ENCODE measurements at places on chromosomes 2 and 18.
A peak's percentile ranks its signal among the peaks of the same experiment; 100 is the strongest.

DNA sequence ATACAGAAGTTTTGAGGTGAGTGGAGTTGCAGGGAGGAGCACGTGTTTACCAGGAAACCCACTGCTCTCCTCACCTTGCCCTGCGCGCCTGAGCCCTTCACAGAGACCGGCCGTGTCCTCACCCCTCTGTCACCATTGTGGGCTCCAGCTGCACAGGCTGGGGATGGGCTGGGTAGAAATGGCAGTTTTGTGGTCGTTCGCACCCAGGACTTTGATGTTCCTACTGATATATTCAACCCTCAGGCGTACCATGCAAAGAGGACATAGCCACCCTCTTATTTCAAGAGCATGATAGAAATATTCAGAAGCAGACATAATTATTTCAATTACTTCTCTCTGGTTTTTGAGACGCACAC is 78.2 kb downstream of the GBX2 start:
- no peaks in the 10 kb centered on the region for H3K36me3 ChIP-seq
- DNase-seq: no peak
- no peak overlapping the region for H3K4me3 ChIP-seq
- H3K27ac ChIP-seq: no peak overlapping the region

- no peak overlapping the region for H3K27ac ChIP-seq
- no peaks in the 10 kb centered on the region for H3K4me1 ChIP-seq
- DNase-seq: no peak
- peaks cover 13% of the 10 kb centered on the region for H3K27me3 ChIP-seq
These were observed 2.3 kb upstream of the VSNL1 start for GRCh38 chr2:17538022-17538843.

DNA sequence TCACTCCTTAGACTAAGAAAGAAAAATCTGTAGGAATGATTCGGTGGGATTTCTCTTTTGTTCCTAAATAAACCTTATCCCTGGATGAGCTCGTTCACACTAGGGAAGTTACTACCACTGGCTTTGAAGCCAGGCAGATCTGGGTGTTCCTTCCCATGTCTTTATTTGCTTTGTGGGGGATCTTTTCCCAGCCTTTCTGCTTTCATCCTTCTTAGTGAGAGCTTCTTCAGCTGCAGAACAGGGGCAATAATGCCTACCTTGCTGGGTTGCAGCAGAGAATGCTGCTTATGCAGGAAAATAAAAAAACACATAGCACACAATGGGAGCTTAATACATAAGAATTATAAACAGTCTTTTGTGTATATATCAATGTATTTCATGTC is 292.1 kb downstream of the SOX11 start:
- no peaks in the 10 kb centered on the region for H3K27me3 ChIP-seq
- no peaks in the 10 kb centered on the region for H3K4me1 ChIP-seq
- no peak overlapping the region for H3K4me3 ChIP-seq
- no peak for DNase-seq
- H3K27ac ChIP-seq: no peak overlapping the region

GRCh38 chr2:66962716-66963115 is 434.4 kb upstream of the ETAA1 start:
- H3K36me3 ChIP-seq: no peaks in the 10 kb centered on the region
- H3K4me1 ChIP-seq: no peaks in the 10 kb centered on the region
- no peak for DNase-seq

- DNase-seq: peak; percentile 87
- H3K4me3 ChIP-seq: peak overlapping the region; percentile 85
- peak overlapping the region; percentile 86 for H3K27ac ChIP-seq
- H3K36me3 ChIP-seq: no peaks in the 10 kb centered on the region
- peaks cover 50% of the 10 kb centered on the region for H3K4me1 ChIP-seq
- no peaks in the 10 kb centered on the region for H3K27me3 ChIP-seq
These were observed 1.1 kb downstream of the EPC2 start for GRCh38 chr2:148645539-148646230.

- H3K4me3 ChIP-seq: no peak overlapping the region
- no peaks in the 10 kb centered on the region for H3K36me3 ChIP-seq
- H3K4me1 ChIP-seq: no peaks in the 10 kb centered on the region
- no peak overlapping the region for H3K27ac ChIP-seq
These were observed 2.5 kb downstream of the ASXL3 start for GRCh38 chr18:33580546-33580945.

- H3K27ac ChIP-seq: no peak overlapping the region
- no peaks in the 10 kb centered on the region for H3K36me3 ChIP-seq
These were observed 124.6 kb downstream of the TMEFF2 start for GRCh38 chr2:192070099-192070498.

DNA sequence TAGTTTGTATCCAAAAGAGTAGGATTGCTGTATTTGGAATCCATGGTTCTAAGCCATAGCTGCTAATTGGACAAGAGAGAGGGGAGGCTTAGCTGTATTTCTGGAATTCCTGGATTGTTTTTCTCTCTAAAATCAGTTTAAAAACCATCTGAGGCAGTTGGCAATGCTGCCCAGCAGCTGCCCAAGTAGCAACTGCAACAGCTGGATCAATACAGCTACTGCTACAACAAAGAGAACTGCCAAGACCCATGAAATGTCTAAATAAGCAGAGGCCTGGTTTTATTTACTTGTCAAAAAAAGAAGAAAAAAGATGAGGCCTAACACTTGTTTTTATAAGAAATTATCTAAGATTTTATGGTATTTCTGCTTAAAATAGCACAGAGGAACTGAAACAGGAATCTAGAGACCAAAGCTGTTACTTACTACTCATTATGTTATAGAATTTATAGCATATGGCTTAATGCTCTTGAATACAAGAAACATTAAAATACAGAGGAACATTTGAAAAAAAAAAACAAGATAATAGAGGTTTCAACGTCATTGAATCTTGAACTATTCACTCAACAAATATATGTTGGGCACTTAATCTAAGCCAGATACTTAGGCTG is 39.1 kb downstream of the TMEFF2 start:
- H3K4me3 ChIP-seq: no peak overlapping the region
- H3K36me3 ChIP-seq: no peaks in the 10 kb centered on the region
- H3K27ac ChIP-seq: no peak overlapping the region

- no peak for DNase-seq
- no peak overlapping the region for H3K4me3 ChIP-seq
- peaks cover 54% of the 10 kb centered on the region for H3K36me3 ChIP-seq
- H3K4me1 ChIP-seq: peaks cover 6% of the 10 kb centered on the region
- no peak overlapping the region for H3K27ac ChIP-seq
These were observed 97.0 kb downstream of the XRCC5 start for GRCh38 chr2:216206041-216206703.

GRCh38 chr18:57767259-57768050 is 35.7 kb downstream of the ATP8B1 start:
- H3K27me3 ChIP-seq: no peaks in the 10 kb centered on the region
- H3K4me1 ChIP-seq: no peaks in the 10 kb centered on the region
- no peak for DNase-seq
- no peak overlapping the region for H3K27ac ChIP-seq
- H3K36me3 ChIP-seq: no peaks in the 10 kb centered on the region

- H3K36me3 ChIP-seq: no peaks in the 10 kb centered on the region
- no peak overlapping the region for H3K27ac ChIP-seq
- DNase-seq: no peak
These were observed 56.4 kb upstream of the ODC1 start for GRCh38 chr2:10504370-10504993.

DNA sequence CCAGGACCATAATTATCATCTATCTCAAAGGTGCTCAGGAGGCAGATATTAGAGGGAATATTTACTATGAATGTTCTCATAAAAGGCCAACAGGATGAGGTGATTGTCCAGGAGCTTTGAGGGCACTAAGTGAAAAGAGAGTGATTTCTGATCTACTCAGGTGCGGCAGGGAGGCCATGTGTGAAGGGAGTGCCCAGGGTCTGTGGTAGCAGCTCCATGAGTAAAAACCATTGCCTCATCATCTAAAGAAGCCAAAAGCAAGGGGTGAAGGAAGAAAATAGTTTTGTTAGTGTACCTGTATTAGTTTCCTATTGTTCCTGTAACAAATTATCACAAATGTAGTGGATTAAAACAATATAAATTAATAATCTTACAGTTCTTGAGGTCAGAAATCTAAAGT is 22.5 kb downstream of the RND3 start:
- H3K4me3 ChIP-seq: no peak overlapping the region
- no peaks in the 10 kb centered on the region for H3K27me3 ChIP-seq
- no peak for DNase-seq
- H3K36me3 ChIP-seq: no peaks in the 10 kb centered on the region
- no peaks in the 10 kb centered on the region for H3K4me1 ChIP-seq

DNA sequence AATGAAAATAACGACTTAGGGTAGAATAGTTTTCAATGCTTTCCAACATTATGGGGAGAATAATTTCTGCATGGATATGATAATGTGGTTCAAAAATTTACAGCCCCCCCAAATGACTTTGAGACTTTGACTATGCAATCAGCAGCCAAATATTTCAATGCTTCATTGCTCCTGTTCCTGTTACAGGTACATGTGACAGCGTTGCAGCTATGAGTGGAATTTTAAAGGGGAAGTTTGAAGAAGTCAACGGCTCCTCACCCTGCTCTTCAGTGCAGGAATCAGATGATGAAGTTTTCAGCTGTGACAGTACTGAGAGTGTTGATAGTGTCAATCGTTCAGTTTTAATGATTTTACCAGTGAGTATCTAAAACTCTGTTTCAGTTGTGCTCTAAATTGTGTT is 25.1 kb downstream of the CSRNP3 start:
- no peaks in the 10 kb centered on the region for H3K4me1 ChIP-seq
- no peaks in the 10 kb centered on the region for H3K36me3 ChIP-seq
- no peak for DNase-seq
- no peaks in the 10 kb centered on the region for H3K27me3 ChIP-seq
- no peak overlapping the region for H3K4me3 ChIP-seq

- H3K27ac ChIP-seq: no peak overlapping the region
- H3K4me3 ChIP-seq: no peak overlapping the region
- no peaks in the 10 kb centered on the region for H3K4me1 ChIP-seq
- H3K27me3 ChIP-seq: no peaks in the 10 kb centered on the region
- no peaks in the 10 kb centered on the region for H3K36me3 ChIP-seq
These were observed 72.5 kb downstream of the RBM43 start for GRCh38 chr2:151189125-151189524.

GRCh38 chr2:37711831-37712230 is 40.4 kb upstream of the CDC42EP3 start:
- H3K36me3 ChIP-seq: no peaks in the 10 kb centered on the region
- peaks cover 27% of the 10 kb centered on the region for H3K4me1 ChIP-seq
- no peak overlapping the region for H3K27ac ChIP-seq
- H3K4me3 ChIP-seq: no peak overlapping the region
- H3K27me3 ChIP-seq: no peaks in the 10 kb centered on the region

GRCh38 chr2:58957188-58957840 is 716.2 kb upstream of the FANCL start:
- H3K27me3 ChIP-seq: no peaks in the 10 kb centered on the region
- DNase-seq: no peak
- no peak overlapping the region for H3K27ac ChIP-seq
- no peak overlapping the region for H3K4me3 ChIP-seq

DNA sequence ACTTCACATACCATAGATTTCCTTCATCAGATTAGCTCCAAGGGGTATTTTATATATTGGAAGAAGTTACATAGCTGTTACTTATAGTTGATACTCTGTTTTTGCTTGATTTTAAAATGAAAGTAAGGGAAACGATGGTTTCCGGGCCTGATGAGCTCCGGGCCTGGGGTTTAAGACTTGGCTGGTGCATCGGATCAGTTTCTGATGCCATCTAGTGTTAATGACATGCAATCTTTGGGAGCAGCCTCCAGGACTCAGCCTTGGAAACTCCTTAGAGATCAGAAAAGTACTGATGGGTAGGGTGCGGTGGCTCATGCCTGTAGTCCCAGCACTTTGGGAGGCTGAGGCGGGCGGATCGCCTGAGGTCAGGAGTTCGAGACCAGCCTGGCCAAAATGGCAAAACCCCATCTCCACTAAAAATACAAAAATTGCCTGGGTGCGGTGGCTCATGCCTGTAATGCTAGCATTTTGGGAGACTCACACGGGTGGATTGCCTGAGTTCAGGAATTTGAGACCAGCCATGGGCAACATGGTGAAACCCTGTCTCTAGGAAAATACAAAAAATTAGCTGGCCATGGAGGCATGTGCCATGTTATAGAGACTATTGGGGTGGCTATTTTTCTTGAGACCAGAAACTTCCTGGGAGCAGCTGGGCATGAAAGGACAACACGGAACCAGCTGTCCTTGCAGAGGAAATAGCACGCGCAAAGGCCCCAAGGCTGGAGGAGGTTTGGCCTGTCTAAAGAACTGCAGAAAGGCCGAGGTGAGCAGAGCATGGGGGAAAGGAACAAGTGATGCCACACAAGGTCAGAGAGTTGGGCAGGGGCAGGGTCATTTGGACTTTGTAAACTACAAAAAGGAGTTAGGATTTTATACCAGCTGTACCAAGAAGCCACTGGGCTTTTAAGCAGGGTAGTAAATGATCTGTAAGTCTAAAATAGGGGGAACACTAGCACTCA is 46.9 kb upstream of the CNOT11 start:
- H3K27me3 ChIP-seq: no peaks in the 10 kb centered on the region
- DNase-seq: peak; percentile 25
- H3K4me1 ChIP-seq: no peaks in the 10 kb centered on the region
- H3K27ac ChIP-seq: no peak overlapping the region
- H3K4me3 ChIP-seq: no peak overlapping the region
- H3K36me3 ChIP-seq: no peaks in the 10 kb centered on the region

DNA sequence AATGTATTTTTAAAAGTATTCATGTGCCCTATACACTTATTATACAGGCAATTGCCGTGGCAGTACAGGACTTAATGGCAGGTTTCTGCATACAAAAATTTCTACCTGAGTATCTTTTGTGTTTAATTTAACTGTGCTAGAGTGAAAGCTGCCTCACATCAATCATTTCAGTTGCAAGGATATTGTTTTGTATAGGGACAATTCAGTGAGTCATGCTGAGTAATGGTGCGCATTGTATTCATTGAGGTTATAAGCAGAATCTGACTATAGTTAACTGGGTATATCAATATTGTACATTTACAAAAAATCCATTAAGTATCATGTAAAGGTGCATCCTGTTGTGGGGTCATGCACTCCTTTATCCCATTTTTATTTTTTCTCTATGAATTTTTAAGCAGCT is 121.5 kb downstream of the GCA start:
- no peak for DNase-seq
- H3K36me3 ChIP-seq: no peaks in the 10 kb centered on the region
- H3K27me3 ChIP-seq: no peaks in the 10 kb centered on the region
- H3K27ac ChIP-seq: no peak overlapping the region
- no peaks in the 10 kb centered on the region for H3K4me1 ChIP-seq
- no peak overlapping the region for H3K4me3 ChIP-seq

GRCh38 chr2:204207866-204208265 is 271.3 kb downstream of the ICOS start:
- H3K27me3 ChIP-seq: no peaks in the 10 kb centered on the region
- H3K36me3 ChIP-seq: no peaks in the 10 kb centered on the region
- H3K27ac ChIP-seq: no peak overlapping the region

DNA sequence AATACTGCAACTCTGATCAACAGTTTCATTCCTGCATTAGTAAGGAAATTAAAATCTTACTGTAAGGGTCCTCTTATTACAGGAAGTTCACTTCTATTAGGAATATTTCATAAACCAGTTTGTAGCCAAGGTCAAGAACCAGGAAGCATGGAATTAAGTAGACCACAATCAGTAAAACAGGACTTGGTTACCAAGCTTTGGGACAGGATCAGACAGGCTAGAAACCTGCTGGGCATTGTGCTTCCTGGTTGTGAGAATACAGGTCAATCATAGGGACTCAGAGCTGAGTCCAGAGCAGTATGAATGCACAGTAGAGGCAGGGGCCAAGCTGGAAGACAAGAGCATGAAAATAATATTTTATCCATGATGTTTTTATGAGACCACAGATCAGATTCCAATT is 248.0 kb downstream of the IKZF2 start:
- no peak for DNase-seq
- H3K4me3 ChIP-seq: no peak overlapping the region
- H3K27ac ChIP-seq: no peak overlapping the region
- no peaks in the 10 kb centered on the region for H3K36me3 ChIP-seq
